ENCODE measurements at places on chromosomes 2 and 18.

- no peak for DNase-seq
Measured at GRCh38 chr2:196279541-196279940, 108.2 kb upstream of the STK17B start.

DNA sequence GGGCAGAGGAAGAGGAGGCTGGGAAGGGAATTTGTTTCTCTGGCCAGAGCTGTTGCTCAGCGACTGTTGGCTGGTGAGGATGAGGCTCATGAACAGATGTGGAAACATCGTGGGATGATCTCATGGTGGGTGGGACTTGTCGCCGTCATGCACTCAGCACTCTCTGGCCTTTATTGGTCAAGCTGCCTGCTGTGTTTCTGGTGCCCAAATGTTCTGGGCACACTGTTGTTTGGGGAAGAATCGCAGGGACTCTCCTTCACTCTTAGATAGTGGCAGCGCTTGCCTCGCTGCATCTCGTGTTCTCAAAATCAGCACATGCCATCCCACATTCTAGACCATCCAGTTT, 145.6 kb downstream of the AGAP1 start:
- DNase-seq, result no peak

DNA sequence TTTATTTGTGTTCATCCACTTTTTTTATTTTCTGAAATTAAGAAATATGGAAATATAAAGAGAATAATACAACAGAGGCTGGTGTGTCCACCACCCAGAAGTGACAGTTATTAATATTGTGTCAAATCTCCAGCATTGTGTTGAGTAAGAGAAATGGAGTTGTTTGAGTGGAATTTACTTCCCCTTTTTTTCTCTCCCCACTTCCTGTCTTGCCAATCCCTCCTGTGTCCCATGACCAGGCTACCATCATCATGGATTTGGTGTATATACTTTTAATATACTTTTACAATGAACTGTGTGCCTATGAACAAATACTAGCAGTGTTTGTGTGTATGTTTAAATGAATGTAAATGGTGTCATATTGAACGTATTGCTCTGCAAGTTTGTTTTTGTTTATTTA, 276.9 kb upstream of the SKOR2 start:
- DNase-seq, result no peak

DNA sequence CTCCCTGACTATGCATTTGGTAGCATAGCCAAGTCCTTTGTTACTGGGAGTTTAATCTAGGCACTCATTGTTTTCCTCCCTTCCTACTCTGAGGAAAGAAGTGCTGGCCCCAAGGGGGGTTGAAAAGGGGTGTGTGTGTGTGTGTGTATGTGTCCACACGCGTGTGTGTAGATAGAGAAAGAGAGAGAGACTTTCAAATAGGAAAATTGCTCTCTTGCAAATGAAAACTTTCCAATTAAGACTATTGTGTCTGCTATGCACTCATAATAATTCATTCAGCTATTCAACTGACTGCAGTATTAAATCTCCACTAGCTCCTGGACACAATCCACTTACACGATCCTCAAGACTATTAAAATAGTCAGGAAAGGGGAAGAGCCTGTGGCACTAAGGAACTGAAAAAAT, 92.9 kb upstream of the CSRNP3 start:
- no peak for DNase-seq

GRCh38 chr2:240503375-240503774, 54.4 kb downstream of the ANKMY1 start:
- DNase-seq, result no peak

- peak; percentile 68 for DNase-seq
Measured at GRCh38 chr2:238970553-238971081, 122.7 kb downstream of the TWIST2 start.

DNA sequence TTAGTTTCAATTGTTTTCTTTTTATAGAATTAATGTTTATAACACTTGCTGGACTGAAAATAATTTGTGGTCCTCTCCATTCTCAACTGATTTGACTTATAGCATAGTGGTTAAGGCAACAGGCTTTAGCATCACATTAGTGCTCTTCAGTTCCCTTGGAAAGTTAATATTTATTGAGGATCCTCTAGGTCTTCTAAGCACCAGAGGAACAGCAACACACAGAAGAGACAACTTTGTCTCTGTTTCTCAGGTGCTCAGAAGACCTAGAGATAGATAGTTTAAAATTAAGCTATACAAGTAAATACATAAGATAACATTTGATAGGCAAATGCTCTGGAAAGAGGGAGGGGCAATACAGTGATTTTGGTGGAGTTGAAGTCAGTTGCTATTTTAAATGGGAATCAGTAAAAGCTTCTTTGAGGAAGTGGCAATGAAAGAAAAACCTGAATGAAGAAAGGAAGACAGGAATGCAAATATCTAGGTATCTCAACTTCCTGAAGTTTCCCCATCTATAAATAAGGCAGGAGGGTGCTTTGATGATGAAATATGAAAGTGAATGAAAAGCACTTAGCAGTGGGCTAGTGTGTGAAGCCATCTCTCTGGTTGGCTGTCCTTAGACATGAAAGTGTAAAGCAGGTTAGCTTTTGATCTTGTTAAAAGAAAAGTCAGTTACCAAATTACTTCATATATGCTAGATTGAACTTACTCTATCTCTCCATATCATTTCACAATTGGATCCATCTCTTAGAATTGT, 7.9 kb downstream of the NEUROD1 start:
- DNase-seq, result no peak

GRCh38 chr2:149383340-149383739, 53.0 kb downstream of the LYPD6 start:
- no peak for DNase-seq

GRCh38 chr2:12391116-12391515, 325.6 kb upstream of the TRIB2 start:
- DNase-seq, result no peak

DNA sequence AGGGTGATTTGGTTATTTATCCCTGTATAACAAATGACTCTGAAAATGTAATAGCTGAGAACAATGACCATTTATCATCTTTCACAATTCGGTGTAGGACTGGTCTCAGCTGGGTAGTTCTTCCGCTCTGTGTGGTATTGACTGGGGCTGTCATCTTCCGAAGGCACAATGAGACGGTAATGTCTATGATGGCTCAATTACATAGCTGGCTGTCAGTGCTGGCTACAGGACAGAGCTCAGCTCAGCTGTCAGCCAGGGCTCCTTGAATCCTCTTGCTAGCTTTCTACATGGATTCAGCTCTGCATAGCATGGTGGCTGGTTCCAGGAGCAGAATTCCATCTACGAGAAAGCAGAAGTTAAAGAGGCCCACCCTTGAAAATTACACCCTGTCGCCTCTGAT, 483.8 kb downstream of the TDRD15 start:
- no peak for DNase-seq

All from liver (tissue), 10 donors.